ENCODE measurements at places on chromosomes 3 and 15.

- DNase-seq: no peak
Observed at GRCh38 chr15:62545467-62546227, 380.6 kb upstream of the C2CD4B start.

DNA sequence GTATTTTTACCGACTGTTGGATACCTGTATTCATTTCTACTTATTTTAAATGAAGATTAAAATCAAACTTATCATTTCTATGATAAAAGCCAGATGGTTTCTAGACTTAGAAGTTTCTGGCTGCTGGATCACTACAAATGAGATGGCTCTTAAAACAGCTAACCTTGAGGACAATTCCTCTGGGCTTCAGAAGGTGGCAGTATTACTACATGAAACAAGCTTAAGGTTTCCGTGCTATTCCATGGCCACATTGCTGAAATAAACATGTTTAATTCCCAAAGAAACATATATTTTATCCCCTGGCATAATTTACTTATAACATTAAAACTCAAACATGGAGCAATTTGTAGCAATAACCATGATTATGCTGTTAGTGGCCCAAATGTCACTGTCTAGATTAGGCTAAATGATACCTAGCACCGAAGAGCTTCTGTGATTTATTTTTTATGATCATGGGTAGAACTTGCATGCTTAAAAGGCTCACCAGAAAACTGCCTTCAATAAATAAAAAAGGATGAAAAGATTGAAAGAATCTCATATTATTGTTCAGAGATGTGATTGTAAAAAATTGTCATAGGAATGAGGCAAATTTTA lies 204.0 kb upstream of the NANOGP8 start:
- DNase-seq: no peak

- no peak for DNase-seq
Observed at GRCh38 chr3:120286465-120286864, 1.4 kb upstream of the GPR156 start.

DNA sequence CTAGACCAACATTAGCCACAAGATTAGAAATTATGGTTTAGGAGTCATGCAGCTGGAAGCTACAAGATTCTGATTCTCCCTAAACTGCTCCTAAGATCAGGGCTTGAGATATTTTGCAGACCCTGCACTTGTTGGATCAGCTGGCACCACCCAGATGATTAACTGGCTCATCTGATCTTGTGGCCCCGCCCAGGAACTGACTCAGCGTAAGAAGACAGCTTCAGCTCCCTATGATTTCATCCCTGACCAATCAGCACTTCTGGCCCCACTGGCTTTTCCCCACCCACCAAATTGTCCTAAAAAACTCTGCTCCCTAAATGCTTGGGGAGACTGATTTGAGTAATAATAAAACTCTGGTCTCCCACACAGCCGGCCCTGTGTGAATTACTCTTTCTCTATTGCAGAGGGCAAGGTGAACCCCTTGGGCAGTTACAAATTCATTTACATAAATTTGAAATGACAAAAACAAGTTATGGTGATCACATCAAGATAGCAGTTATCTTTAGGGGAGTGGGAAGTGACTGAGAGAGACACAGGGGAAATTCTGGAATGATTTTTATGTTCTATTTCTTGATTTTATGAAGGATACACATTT lies 76.5 kb downstream of the CD200R1L start:
- DNase-seq: peak; percentile 72

DNA sequence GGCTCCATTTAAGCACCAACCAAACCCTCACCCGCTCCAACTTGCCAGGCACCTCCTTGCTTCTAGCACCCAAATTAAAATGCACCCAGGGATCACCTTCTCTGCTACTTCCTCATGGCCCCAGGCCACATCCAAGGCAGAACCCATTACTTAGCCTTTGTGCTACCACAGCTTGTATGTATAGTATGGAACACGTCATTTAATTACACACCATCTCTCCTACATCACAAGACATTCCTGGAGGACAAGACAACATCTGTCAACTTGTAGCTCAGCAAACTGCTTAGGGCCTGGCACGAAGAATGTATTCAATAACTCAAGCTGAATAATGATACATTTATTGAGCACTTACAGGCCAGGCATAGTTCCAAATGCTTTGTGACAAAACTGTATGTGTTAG lies 23.3 kb downstream of the ZDHHC3 start:
- no peak for DNase-seq

GRCh38 chr15:41603941-41604911 lies 45.2 kb downstream of the TYRO3 start:
- DNase-seq: peak; percentile 57

DNA sequence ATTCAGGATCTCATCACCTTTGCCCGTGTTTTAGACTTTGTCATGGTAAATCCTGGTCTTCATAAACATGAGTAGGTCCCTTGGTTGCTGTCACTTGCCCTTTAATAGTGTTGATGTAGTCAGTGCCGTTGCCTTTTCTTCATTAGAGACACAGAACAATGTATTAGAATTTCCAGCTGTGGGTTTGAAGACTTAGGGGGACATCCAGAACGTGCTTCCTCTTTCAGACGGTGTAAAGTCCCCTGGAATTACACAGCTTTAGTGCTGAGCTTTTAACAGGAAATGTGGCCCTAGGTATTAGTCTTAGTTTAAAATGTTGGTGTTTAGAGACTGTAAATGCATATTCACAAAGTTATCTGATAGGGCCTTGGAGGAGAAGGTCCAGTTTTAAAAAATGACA lies 8.8 kb upstream of the LRCH3 start:
- DNase-seq: no peak

GRCh38 chr3:100265016-100265415 lies 4.2 kb downstream of the TBC1D23 start:
- DNase-seq: no peak

- DNase-seq: no peak
Observed at GRCh38 chr3:53595660-53596059, 101.2 kb downstream of the CACNA1D start.

GRCh38 chr3:16765661-16766060 lies 119.1 kb upstream of the PLCL2 start:
- DNase-seq: no peak

DNA sequence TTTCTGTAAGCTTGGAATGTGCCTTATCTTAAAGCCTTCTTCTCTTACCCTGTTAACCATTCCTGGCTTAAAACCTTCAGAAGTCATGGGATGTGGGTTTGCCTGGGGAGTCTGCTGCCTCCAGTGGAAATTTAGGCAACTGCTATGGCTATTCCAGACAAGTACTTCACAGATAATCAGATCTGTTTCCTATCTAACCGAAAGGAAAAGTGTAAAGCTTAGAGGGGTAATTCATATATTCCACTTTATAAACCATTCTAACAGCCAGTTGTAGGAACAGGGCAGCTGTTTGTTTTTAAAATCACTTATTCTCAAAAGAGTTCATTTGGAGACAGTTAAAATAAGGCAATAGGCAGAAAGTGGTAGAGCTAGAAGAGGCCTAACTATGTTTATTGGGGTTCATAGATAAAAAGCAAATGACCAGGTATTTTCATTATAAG lies 219.9 kb downstream of the TCF12 start:
- DNase-seq: no peak

DNA sequence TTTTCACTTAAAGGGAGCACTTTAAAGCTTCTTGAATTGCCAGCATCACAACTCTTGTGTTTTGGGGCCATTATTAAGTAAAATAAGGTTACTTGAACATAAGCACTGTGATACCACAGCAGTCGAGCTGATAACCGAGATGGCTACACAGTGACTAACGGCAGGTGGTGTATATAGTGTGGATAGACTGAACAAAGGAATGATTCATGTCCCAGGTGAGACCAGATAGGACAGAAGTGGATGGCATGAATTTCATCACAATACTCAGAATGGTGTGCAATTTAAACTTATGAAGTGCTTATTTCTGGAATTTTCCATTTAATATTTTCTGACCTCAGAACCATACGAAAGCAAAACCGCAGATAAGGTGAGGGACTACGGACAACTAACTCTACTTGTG lies 40.2 kb downstream of the PBRM1 start:
- DNase-seq: no peak

DNA sequence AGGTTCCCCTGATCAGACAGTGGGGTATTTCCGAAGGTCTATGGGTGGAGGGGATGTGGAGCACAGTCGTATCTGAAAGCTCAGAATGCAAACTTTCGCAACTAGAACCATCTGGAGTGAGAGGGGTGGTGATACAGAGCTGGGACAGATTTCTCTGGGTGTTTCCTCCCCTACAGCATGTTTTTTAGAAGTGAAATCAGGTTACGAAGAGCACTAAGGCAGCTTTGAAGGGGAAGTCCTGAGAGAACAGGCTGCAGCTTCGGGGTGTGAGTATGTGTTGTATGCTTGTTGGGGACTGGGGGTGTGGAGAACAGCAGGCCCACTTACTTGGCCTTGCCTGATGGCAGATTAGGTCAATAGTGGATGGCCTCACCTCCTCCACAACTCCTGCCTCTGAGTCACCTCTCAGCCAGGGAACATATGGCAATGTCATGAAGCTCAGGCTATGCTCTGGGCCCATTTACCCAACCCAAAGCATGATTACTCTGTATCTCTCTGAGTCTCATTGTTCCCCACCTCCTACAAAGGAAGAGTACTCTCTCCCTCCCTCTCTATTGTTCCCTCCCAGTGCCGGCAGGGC lies 107.2 kb upstream of the RASGRP1 start:
- DNase-seq: peak; percentile 69

- DNase-seq: no peak
Observed at GRCh38 chr3:17322106-17322793, 420.2 kb downstream of the TBC1D5 start.

Data from activated T-cell treated with anti-CD3 and anti-CD28 coated beads, Interleukin-2, amount 50 U/mL, for 48 hours (primary cell).